ENCODE measurements at places on chromosomes 6 and 20.
A peak's percentile ranks its signal among the peaks of the same experiment; 100 is the strongest.

GRCh38 chr6:16929809-16930208 lies 168.5 kb upstream of the ATXN1 start:
- no peak for DNase-seq

GRCh38 chr6:4747588-4747987 lies 28.6 kb upstream of the CDYL start:
- DNase-seq, result no peak

DNA sequence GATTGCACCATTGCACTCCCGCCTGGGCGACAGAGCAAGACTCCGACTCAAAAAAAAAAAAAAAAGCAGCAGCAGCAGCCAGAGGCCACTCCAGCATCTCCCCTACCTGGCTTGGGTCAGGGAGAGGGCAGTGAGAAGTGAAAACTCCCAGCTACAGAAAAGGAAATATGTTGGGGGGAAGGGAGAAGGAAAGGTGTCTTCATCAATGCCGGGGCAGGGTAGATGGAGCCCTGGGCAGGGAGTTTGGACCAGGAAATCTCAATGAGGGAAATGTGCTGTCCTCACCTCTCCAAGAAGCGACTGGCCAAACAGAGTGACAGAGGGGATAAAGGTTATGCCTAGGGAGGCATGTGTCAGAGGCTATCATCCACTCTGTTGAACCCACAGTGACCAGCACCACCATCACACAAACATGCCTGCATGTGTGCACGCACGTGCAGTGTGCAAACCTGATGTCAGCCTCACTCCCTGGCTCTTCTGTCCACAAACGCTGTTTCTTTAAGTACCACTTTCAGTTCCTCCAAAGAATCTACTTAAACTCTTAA lies 887 bp upstream of the AIF1 start:
- DNase-seq, result no peak

GRCh38 chr20:45965169-45966002 lies 6.6 kb downstream of the ZNF335 start:
- DNase-seq, result peak; percentile 64

- DNase-seq, result peak; percentile 1
Measured at GRCh38 chr20:63518946-63519667, 1.5 kb upstream of the PPDPF start.

DNA sequence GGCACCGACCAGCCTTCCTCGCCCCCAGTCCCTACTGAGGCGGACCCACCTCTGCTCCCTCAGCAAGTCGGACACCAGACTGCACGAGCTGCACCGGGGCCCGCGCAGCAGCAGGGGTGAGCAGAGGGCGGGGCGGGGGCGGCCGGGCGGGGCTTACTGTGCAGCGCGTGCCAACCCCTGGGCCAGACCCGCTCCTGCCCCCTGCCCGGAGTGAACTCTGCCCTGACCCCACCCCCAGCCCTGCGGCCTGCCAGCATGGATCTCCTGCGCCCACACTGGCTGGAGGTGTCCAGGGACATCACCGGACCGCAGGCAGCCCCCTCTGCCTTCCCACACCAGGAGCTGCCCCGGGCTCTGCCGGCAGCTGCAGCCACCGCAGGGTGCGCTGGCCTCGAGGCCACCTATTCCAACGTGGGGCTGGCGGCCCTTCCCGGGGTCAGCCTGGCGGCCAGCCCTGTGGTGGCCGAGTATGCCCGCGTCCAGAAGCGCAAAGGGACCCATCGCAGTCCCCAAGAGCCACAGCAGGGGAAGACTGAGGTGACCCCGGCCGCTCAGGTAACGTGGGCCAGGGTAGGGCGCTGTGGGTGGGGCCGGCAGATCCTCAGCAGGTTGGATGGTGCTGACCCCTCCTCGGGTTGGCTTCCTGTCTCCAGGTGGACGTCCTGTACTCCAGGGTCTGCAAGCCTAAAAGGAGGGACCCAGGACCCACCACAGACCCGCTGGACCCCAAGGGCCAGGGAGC lies 1.5 kb upstream of the SLC2A4RG start:
- peak; percentile 70 for DNase-seq

DNA sequence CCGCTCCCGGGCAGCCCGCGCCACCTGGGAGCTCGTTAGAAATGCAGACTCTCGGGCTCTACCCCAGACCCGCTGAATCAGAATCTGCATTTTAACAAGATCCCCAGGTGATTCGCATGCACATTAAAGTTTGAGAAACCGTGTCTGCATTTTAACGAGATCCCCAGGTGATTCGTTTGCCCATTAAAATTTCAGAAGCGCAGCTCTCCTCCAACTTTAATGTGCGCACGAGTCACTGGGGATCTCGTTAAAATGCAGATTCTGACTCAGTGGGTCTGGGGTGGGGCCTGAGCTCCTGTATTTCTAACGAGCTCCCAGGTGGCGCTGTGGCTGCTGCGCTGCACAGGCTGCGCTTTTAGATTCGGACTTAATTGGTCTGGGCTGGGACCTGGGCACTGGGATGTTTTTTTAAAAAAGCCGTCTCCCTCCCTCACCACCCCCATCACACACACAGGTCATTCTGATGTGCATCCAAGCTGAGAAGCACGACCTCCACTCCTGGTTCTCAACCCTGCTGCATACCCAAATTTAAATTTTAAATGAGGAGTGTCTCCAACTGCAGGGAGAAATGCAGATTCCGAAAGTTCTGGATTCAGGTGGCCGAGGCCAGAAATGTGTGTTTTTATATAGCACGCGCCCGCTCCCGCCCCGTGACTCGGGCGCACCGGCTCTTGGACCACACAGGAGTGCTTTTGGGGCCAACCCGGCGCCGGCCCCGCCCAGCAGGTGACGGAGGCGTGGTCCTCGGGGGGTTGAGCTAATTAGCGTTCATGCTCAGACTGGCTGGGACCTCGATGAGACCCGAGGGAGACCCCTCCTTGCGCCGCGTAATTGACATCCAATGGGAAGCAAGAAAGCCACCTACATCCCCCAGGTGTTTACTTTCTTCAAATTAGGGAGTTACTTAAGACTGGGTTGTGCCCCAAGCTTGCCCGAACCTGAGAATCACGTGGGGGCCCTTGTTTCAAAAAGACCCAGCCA lies 85.8 kb downstream of the ZFP64 start:
- no peak for DNase-seq

DNA sequence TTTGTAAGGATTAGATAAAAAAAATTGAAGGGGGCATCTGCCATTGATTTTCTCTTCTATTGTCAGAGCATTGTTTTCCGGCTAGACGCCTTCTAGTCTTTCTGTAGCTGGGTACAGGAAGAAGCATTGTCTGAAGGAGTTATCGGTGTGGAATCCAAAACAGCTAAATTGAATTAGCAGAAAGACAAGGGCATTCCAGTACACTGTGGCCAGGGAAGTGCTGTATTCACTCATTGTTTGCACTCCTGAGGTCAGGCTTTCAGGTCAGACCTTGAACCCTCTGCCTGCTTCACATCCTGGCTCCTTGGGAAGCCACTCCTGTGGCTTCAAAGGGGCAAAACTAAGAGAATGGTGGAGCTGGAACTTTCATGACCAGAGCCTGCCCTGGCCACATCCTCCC lies 81.1 kb upstream of the SNAP25 start:
- DNase-seq, result no peak

DNA sequence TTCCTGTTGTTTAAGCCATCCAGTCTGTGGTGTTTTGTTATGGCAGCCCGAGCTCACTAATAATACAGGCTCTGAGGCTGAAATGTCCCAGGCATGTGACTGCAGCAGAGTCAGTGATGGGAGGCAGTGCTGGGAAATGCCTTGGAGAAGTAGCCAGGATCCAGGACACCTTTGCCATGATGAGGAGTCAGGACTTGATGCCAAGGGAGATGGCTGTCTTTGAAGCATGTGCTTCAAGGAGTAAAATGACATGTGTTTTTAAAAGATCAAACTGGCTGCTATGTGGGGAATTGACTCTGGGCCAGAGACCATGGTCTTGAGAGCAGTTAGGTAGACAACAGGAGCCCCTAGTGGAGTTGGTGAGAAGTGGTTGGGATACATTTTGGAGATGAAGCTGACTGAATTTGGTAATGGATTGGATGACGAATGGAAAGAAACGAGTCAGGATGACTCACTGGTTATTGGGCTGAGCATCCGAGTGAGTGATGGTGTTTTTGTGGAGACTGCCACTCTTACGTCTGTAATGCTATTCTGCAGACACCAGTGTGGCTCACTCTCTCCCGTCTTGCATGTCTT lies 322.2 kb downstream of the PLCB1 start:
- peak; percentile 49 for DNase-seq

- no peak for DNase-seq
Measured at GRCh38 chr6:75812560-75812959, 63.5 kb downstream of the MYO6 start.

- no peak for DNase-seq
Measured at GRCh38 chr6:3997177-3997770, 81.7 kb downstream of the FAM217A start.

GRCh38 chr6:27868311-27868710 lies 43.9 kb downstream of the OR2B2 start:
- DNase-seq, result no peak

GRCh38 chr6:159376516-159377158 lies 207.4 kb downstream of the FNDC1 start:
- no peak for DNase-seq

- DNase-seq, result no peak
Measured at GRCh38 chr6:150456902-150457643, 88.3 kb downstream of the IYD start.

DNA sequence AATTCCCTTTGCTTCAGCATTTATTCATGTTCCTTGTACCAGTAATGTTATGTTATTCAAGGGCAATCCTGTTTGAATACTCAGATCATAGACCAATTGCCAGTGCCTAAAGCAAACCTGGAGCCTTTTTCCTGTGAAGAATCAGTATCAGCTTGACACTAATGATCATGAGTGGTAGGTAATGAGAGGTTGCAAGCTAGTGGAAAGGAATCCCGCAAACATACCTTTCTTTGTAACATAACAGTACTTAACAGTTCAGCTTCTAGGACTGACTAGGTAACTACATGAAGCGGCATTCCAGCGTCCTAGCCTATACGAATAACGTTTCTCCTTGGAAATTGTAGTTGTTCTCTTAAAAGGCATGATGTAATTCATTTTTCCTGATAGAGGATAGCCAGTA lies 253.7 kb downstream of the TMEM242 start:
- DNase-seq, result no peak

DNA sequence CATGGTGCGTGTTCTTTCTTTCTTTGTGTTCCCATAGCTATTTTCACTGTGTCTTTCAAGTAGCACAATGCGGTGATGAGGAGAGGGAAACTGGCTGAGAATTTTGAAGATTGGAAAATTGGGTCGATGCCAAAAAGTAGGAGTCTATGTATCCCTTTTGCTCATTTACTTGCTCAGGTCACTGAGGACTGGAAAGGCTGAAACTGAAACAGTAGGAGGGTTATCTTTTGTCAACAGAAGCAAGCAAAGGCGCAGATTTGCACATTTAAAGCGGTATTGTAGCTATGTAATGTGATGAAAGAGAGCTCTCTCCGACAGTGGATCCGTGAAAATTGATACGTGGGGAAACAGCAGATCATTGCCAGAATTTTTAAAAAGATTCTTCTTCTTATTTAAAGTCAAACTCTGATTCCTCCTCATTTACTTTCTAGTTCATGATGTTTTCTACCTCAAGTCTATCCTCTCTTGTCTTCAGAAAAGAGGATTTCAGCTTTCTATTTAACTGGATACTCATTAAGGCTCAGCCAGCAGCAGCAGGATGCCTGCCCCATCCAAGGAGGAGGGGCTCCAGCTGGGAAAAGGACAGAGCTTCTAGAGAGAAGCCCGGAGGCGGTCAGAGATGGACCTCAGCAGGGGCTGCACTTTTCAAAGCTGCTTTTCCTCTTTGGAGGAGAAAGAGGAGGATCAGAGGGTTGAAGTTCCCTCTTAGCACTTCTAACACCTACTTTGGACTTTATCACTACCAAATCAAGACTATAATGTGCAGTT lies 15.9 kb upstream of the FYN start:
- DNase-seq, result no peak

DNA sequence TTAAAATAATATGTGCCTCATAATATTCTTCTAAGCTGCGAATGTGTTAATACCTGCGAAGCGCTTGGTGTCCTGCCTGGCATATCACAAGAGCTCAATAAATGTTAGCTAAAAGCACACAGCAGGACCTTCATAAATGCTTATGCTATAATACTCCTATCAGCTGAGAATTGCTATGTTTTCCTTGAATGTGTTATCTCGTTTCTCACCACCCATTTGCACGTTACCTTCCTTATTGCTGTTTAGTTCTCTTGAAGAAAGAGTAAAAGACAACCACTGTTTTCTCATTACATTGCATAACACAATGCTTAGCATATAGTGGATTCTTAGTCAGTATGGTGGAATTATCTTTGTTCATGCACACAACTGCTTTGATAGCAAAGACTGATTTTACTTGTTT lies 76.6 kb downstream of the EDN1 start:
- no peak for DNase-seq

- peak; percentile 37 for DNase-seq
Measured at GRCh38 chr6:127907960-127908640, 7.2 kb upstream of the THEMIS start.

DNA sequence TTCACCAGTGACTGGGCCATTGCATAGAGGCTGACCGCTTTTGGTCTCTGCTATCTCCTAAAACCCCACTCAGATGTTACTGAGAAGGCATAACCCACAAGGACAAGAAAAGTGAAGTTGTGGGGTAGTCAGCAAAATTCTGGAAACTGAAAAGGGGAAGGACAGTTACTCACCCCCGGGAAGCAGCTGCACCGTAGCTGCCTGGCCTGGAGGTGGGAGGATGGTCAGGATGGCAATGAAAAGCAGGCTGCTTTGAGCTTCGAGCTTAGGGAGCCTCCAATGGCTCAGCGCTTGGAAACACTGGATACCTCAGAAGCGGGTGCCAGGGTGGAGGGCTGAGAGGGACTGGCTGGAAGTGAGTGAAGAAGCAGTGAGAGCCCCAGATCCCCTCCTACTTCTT lies 56.0 kb downstream of the KCNK5 start:
- DNase-seq, result no peak

Data from GM12865 (cell line).